Mucosa of gallbladder (tissue), 1 donor: ENCODE measurements at places on chromosomes 1 and 21. TPM values are rescaled to one million over a fixed set of nuclear protein-coding genes. Genes with fewer than 3 reads are reported as not detected.

Gene SPRR2E
- total RNA-seq = not detected

Gene NHLH1
- not detected for total RNA-seq

DNA sequence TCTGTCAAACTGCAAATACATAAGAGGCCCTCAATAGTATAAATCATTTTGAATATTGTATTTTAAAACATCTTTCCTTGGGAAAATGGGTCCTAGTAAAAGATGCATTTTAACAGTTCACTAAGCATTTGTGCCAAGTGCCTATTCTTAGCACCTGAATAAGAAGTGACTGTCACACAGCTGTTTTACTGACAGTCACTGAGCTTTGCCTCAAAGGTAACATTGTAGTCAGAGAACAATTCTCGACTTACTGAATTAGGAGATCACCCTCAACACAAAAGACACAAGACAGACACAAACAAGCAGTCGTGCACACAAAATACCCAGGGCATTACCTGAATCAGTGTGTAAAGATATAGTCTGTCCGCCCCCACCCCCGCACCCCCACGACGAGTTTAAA is 408 bp downstream of the ESRRG start:
- DNase-seq = no peak

DNA sequence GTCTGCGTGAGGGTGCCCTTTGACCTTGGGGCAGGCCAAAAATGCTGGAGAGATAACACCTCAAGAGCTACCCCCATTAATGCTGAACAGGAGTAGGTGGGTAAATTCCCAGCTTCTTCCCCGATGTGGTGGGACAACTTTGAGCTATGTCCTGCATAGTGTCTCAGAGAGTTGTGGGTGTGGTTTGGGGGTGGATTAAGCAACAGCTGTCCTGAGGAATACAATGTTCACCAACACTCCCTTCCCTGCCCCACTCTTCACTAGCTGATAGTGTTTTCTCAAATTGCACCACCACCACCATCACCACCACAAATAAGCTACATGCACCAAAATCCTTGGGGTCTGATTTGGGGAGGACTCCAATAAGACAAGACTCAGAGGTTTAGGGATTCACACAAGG is 258.4 kb downstream of the HLX start:
- DNase-seq = no peak

Gene SLC66A1
- total RNA-seq = 19.9 TPM

Gene VASH2
- total RNA-seq = 0.92 TPM

Gene KIF21B
- total RNA-seq = 4.9 TPM

DNA sequence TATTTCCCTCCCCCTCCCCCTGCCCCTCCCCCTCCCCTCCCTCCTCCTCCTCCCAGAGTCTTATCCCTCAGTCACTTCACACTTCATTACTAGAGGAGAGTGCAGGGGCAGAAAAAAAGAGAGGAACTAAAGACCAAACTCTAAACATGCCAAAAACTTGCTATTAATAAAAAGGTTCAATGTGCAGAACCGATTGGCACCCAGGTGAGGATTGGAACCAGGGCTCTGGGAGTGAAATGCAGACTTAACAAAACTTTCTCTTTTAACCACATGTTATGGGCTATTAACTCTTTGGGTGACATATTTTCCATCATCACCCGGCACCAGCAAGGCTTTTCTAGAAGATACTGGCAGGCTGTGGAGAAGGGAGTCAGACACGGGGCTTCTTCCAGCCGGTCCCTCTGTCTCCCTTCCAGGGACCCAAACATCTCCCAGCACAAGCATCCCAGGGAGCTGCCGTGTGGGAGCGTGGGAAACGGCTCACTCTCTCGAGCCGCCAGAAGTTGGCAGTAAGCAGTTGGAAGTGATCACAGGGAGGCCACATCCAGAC is 13.6 kb downstream of the NID1 start:
- DNase-seq = no peak

Gene NBPF10
- total RNA-seq = 3.9 TPM

GRCh38 chr1:65459397-65459768 is 38.9 kb downstream of the LEPR start:
- DNase-seq = no peak

Gene SPATA46
- total RNA-seq = not detected

- no peak for DNase-seq
Measured at GRCh38 chr21:42079008-42079938, 8.2 kb downstream of the UMODL1 start.

GRCh38 chr1:224736619-224737352 is 120.7 kb downstream of the CNIH3 start:
- DNase-seq = no peak

Gene CTSE
- 105 TPM for total RNA-seq

GRCh38 chr1:175845338-175845737 is 101.9 kb upstream of the TNR start:
- no peak for DNase-seq

GRCh38 chr1:107897438-107898345 is 67.3 kb downstream of the VAV3 start:
- no peak for DNase-seq
